Muscle of back (tissue), 13 donors: ENCODE measurements at places on chromosomes 4 and X.
A peak's percentile ranks its signal among the peaks of the same experiment; 100 is the strongest.

DNA sequence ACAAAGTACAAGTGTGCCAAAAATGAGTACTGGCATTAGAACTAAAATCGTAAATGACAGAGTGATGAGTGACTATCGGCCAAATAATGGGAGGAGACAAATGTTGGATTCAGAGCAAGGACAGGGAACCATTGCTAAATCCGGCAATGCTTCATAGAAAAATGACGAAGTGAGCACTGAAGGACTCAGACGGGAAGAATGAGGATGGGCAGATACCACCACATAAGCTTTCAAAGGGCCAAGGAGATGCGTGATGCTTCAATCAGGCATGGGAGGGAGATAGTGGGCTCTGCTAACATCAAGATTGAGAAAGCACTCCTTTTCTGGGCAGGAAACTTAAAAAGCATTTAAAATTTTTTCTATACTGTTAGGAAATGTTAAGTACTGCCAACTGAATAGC, 21.6 kb downstream of the RBBP7 start:
- no peak for DNase-seq

- DNase-seq: no peak
Measured at GRCh38 chr4:7964890-7965662, 25.4 kb upstream of the AFAP1 start.

GRCh38 chr4:95267081-95267480, 281.7 kb downstream of the UNC5C start:
- DNase-seq: peak; percentile 14

DNA sequence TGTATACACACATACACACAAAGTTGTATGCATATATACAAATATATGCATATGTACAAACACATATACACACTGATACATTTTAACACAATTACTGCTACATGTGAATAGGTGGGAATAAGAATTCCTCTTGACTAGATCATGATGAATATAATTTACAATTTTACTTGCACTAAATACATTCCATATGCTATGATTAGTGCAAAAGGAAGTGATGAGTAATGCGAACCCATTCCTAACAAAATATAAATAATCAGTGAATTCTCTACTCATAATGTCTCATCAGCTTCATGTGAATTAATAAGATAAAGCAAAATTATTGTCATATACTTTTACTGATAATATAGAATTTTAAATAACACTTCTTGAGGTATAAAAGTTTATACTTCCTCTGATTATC, 1077.3 kb upstream of the PCDH10 start:
- no peak for DNase-seq

- no peak for DNase-seq
Measured at GRCh38 chrX:154800478-154801210, 4.6 kb downstream of the MPP1 start.

DNA sequence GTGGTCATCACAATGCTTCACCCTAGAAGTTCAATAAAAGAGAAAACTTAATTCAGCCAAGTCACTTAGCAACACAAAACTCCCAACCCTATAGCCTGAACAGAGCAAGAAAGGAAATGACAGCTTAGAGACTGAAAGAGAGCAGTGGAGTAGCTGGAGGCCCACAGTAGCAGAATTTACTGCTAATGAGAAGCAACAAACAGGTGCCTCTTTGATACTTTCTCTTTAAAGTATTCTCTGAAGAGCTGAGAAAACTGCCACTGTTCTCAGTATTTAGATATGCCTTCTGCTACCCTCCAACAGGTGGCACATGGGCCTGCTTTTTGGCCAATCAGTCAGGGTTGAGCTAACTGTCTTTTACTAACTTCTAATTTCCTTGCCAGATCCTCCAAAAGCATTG, 240.0 kb downstream of the GPC3 start:
- peak; percentile 11 for DNase-seq

- DNase-seq: no peak
Measured at GRCh38 chr4:139108567-139109128, 68.4 kb downstream of the ELF2 start.

- no peak for DNase-seq
Measured at GRCh38 chr4:153014460-153014859, 78.3 kb downstream of the FHDC1 start.

DNA sequence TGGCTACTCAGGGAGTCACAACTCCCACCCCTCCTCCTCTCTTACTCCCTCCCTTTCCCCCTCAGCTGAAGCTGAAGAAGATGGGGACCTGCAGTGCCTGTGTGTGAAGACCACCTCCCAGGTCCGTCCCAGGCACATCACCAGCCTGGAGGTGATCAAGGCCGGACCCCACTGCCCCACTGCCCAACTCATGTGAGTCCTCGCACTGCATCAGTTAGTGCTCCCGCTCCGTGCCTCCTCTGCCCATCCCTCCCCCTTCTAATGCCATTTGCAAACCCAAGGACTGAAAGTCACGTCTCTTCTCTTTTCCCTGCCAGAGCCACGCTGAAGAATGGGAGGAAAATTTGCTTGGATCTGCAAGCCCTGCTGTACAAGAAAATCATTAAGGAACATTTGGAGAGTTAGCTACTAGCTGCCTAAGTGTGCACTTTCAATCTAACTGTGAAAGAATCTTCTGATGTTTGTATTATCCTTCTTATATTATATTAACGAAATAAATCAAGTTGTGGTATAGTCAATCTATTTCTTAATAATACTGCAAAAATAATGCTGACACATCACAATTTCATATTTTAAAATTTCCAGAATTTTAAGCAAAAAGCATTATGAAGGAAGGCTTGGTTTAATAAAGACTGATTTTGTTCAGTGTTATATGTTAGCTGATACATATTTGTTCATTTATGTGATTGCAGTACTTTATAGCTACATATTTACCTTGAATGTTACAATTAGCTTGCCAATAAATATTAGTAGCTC, 800 bp downstream of the PF4V1 start:
- no peak for DNase-seq

GRCh38 chr4:87961993-87962392, 13.5 kb upstream of the SPP1 start:
- DNase-seq: no peak

- peak; percentile 2 for DNase-seq
Measured at GRCh38 chrX:18640686-18641085, 31.2 kb downstream of the RS1 start.

DNA sequence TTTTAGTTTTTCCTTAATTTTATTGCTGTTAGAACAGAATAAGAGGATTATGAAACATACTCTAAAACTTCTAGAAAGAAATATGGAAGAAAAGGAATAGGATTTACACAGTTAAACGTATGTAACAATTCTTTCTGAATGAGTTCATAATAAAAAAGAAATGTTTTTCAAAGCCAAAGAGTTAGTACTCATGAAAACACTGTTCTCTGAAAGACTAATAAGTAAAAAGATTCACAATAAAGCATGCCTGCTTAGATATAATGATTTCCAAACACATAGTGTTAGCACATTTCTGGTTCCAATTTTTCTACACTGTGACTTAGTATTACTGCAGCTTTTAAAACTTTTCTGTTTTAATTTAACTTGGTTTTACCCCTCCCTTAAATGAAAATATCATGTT, 49.8 kb upstream of the PRSS48 start:
- no peak for DNase-seq

- no peak for DNase-seq
Measured at GRCh38 chr4:2832309-2832980, 11.2 kb upstream of the ADD1 start.

DNA sequence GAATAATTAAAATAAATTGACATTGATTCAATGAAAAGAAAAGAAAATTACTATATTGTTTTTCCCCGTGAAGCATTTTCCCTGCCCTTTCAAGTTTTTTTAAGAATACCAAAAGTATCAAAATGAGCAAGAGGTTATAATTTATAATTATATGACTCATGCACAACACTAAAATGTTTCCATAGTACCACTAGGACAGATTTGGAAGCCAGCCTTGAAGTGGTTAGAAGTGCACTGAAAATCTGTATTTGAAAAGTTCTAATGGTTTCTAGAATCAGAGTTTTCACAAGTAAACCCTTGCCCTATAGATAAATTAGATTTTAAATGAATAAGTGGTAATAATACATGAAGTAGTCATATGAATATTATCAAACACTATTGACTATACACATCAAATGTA, 140.9 kb downstream of the HNRNPD start:
- DNase-seq: no peak

DNA sequence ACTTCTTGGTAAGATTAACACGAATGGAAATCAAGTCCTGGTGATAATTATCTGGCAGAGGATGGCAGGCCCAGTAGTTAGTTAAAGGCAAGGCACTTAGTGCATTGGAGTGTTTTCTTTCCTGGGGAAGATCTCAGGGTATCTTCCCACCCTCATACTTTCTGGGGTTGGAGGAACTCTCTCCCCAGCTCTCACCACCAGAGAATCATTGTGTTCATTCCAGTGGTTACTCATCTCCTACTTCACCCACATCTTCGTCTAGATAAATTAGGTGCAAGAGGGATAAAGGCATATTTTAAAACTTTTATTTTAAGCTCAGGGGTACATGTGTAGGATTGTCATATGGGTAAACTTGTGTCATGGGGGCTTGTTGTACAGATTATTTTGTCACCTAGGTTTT, 67.5 kb upstream of the SH3RF1 start:
- no peak for DNase-seq

DNA sequence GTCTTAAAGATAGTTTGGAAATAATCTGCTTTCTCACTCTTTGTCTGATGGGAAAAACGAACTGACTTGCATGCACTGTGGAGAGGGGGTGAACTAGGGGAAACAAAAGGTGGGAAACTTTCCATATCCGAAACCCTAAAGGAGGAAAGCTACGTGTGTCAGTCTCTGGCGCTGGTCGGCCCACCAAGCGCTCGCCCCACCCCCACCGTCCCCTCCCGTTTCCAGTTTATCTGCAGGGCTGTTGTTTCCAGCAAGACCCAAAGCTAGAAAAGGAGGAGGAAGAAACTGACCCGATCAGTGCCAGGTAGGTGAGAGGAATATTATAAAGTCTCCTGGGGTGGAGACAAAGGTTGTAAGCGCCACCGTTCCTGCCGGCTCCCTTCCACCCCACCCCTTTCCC, 552 bp downstream of the TCEAL9 start:
- DNase-seq: peak; percentile 47

- DNase-seq: no peak
Measured at GRCh38 chrX:115948018-115948923, 222.3 kb upstream of the AGTR2 start.

DNA sequence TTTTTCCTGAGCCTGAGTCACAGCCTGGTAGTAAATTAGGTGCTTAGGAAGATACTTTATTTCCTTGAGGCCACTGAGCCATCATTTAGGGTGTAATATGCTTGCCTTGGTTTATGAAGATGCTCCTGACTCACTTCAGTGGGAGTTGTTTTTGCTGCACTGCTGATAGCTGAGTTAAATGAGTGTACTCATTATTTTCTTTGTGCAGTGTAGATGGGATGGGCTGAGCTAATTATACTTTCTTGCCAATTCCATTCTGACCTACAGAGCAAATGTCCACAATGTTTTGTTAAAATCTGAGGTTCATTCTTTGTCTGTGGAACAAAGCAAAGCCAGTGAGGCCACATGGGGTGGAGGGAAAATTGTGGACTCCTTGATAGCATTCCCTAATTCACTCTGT, 60.0 kb downstream of the FGF13 start:
- DNase-seq: no peak
